ENCODE measurements at places on chromosomes 2 and 18. TPM values are rescaled to one million over a fixed set of nuclear protein-coding genes. Genes with fewer than 3 reads are reported as not detected.

DNA sequence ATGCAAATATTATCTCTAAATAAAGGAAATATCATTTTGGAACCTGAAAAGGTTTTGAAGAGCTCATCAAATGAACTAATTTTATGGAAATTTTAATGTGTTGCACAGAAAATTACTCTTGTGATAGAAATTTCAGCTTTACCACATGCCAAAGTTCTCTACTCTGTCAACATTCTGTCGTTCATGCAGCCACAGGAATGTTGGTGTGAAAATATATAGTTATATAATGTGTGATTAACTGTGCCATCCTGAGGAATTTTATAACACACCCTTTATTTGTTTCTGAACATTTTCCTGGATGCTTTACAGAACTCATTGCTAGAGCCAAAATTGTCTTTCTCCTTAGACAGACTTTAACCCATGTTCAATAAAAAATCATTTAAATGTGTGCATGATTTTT is 202.5 kb upstream of the SLC8A1 start:
- no peak for DNase-seq

GRCh38 chr2:219709331-219709761 is 81.9 kb downstream of the SLC4A3 start:
- peak; percentile 34 for DNase-seq

DNA sequence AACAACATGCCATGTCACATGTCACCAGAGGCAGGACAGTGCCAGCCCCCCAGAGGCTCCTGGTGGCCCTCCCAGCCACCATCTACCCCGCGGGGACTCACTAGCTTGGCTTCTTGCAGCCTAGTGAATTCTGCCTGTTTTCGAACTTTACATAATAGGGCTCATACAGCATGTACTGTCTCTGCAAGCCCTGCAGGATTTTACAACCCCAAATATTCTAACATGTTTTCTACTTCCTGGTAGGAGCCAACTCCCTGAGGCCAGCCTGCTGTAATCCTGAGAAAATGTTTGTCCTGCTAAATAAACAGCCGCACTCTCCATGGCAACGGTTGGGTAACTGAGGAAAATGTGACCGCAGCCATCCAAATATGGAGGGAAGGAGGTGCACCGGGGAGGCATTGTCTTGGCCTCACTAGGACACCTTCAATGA is 2.7 kb downstream of the PER2 start:
- DNase-seq, result peak; percentile 90

- DNase-seq, result no peak
Observed at GRCh38 chr2:42764096-42764495, at the start of gene OXER1. Gene OXER1 (minus strand): TSS chr2:42764135. CDS start chr2:42764062, 73 bp downstream.

The DPP4 gene
- total RNA-seq, result 28.1 TPM
